Posterior cingulate gyrus (tissue), 11 donors: ENCODE measurements at places on chromosomes 3 and 15.

- DNase-seq, result no peak
Observed at GRCh38 chr15:84835661-84836337, 18.6 kb downstream of the ALPK3 start.

GRCh38 chr3:60434950-60435349, 816.3 kb downstream of the FHIT start:
- no peak for DNase-seq

- no peak for DNase-seq
Observed at GRCh38 chr3:194286375-194287146, 64.6 kb downstream of the CPN2 start.

DNA sequence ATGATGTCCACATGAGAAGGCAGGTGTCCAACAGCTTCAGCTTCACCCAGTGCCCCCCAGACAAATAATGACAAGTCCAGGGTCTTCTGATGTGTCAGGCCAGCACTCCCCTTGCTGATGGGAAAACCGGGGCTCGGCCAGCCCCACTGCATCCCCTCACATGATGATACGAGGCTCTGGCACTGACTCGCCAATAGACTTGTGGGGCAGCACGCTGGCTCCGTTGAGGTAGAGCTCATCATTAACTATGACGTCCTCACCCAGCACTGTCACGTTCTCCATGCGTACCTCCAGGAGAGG, 2.1 kb upstream of the AMIGO3 start:
- DNase-seq, result peak; percentile 82

DNA sequence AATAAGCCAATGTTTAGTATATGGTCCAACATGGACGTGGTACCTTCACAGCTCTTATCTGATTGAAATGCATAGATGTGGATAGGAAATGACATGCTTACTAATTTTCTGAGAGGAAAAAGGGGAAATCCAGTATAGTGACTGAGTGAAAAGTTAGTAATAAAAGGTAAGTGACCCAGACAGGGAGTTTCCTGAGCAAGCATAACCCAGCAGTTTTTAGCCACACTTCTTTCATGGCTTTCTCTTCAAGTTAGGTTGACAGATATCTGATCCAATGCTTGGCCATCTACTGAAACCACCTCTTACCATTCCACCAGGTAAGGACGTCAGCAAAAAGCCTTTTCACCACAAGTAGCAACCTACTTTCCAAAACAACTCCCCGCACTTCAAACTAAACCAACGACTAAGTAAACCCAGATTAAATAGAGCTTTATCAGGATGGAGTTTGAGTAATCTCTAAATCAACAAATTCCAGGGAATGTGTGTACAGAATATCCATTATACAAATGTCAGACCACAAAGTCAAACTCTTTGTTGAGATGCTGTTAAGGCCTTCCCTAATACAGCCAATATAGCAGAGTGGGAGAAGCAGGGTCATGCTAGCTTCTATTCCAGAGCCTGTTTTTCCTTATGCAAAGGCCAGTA, 329.7 kb downstream of the RORA start:
- no peak for DNase-seq

DNA sequence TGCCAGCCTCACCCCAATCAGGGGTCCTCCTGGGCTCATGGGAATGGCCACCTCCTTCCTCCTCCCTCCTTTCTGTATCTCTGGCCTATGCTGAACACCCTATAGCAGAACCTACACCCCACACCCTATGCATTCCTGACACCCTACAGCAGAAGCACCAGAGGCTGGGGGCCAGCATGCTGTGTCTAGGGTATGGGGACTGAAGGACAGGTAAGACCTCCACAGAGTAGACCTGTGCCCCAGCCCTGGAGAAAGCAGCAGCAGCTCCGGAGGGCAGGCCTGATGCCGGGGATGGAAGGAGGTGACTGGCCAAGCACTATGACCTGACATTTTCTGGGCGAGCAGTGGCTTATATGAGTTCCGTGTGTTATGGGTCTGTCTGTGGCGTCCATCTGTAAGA, 66.9 kb downstream of the TLE3 start:
- no peak for DNase-seq

- no peak for DNase-seq
Observed at GRCh38 chr3:118151164-118151563, 883.5 kb downstream of the IGSF11 start.

GRCh38 chr3:106809623-106810299, 567.5 kb upstream of the CCDC54 start:
- DNase-seq, result no peak

DNA sequence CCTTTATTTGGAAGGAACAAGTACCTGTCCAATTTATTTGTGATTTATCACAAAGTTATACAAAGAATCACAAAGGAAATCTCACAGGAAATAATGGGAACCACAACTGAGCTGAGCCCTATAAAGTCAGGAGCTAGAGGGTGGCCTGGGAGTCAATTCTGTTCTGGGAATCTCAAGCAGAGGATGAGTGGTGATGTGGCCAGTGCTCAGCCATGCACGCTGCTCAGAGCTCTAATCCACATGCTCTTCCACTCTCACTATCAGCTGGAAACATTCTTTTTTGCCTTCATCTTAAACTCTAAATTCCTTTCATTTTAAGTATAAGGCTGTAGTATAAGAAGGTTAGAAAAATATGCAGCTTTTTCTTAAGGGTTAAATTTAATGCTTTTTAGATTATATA, 36.6 kb downstream of the UACA start:
- DNase-seq, result no peak

DNA sequence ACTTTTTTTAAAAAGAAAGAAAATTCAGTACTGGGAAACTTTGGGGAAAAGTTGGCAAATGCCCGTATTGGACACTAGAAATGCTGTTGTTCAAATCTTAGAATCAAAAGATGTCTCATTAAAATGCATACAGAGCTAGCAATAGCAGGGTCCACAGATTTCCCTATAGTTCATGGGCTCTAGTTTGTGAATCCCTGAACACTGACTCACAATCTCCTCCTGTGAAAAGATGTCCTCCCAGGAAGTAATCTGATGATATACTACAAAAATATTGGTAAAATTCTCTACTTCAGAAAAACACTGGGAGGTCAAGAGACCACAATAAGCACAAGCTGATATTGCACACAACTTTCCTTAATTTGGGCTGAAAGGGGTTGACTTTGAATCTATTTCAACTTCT, 568.4 kb upstream of the ZNF385D start:
- no peak for DNase-seq

DNA sequence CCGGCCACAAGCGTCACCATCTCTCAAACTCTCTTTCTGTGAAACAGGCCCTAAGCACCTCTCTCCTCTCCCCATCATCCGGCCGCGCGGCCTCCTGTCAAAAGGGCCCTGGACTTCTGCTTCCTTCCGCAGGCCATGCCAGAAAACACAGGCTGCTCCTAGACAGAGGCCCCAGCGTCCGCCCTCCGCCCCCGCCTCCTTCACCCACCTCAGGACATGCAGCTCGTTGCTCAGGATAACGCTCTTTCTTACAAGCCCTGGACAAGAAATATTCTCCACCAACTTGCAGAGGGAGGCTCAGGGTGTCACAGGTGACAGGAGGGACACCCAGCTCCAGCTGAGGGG, 212.0 kb downstream of the XXYLT1 start:
- no peak for DNase-seq

- no peak for DNase-seq
Observed at GRCh38 chr3:57048728-57049127, 11.7 kb upstream of the SPATA12 start.

GRCh38 chr3:104819333-104819732, 547.4 kb upstream of the ALCAM start:
- no peak for DNase-seq

DNA sequence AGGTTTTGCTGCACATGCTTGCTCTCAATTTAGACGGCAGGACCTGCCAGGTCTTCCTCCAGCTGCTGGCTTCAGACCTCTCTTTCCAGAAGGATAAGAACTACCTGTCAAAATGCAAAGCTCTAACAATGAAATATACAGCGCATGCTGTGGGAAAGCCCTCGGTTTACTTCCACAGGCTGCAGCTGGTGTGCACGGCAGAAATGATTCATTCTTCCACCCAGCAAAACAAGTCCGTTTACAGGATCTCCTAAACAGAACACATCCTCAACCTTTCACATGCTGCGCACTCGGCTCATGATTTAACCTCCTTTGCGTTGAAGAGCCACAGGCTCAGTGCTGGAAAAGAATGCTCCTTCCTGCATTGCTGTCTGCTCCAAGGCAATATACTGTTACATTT, 92.4 kb upstream of the WNT5A start:
- no peak for DNase-seq
